ENCODE measurements at places on chromosomes 3 and 15.

GRCh38 chr3:172096881-172097420, 57.6 kb downstream of the FNDC3B start:
- no peak for DNase-seq

GRCh38 chr3:158731938-158732855, at the start of gene RARRES1:
TSS of gene RARRES1 (minus strand) at chr3:158732457. CDS start at chr3:158732415, 42 bp downstream.
- DNase-seq = no peak

GRCh38 chr3:71428841-71429596, 154.5 kb downstream of the FOXP1 start:
- no peak for DNase-seq

- no peak for DNase-seq
Measured at GRCh38 chr15:76904461-76905012, 603 bp downstream of the SCAPER start.

DNA sequence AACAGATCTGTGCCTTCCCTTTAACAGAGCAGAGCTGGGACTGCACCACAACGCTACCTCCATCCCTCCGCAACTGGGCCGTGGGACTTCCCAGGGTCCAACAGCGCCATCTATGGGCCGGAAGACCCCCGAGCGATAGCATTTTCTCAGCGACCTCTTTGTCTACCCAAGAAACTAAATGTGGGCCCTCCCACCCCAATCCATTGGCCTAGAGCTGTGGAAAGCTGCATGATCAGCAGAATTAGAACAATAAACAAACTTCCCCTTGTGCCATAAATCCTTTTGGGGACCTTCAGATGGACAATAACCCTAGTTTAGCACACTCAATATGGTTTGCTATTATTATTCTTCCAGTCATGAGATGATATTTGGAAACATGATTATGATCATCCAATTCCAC, 74.8 kb upstream of the NTRK3 start:
- DNase-seq = no peak

DNA sequence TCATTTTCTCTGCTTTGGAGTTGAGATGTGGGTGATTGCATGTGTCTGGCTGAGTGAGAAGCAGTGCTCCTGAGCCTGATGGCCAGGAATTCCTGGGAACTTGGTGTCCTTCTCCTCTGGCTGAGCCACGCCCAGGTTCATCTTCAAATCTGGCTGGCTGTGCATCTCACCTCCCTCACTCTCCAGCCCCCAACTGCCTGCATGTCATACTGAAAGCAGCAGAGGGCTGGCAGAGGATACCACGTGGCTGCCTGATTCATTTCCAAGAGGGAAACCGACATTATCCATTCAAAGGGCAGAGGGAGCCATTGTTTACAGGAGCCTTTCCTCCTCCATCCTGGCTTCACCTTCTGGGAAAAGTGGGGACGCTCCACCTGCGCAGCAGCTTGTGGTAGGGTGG, 57.4 kb downstream of the ABHD5 start:
- no peak for DNase-seq

DNA sequence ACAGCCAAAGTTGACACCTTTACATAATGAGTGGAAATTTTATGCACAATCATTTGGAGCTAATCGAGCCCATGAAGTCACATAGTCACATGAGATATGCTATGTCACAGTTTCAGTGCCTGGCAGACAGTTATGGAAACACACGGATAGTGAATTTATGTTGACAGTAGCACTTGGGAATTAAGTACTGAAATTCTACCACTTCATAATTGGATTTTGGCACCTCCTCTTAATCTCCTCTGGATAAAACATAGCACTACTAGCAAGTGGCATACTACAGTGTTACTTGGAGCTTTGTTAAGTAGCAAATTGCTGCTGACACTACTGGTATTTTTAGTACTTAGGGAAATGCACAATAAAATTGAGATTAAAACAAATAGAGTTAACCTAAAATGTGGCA, 1679.4 kb downstream of the OTOL1 start:
- no peak for DNase-seq

DNA sequence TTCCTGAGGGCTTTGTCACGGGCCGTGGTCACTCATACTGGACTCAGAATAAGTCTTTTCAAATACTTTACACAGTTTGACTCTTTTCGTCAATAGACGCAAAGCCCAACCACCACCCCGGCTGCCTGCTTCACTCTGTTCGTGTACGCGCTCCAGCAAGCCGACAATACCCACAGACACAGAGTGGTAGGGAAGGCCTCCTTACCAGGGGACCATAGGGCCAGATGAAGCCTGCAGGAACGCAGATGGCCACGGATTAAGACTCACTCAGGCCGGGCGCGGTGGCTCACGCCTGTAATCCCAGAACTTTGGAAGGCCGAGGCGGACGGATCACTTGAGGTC, 29.7 kb downstream of the EFCAB12 start:
- DNase-seq = no peak

DNA sequence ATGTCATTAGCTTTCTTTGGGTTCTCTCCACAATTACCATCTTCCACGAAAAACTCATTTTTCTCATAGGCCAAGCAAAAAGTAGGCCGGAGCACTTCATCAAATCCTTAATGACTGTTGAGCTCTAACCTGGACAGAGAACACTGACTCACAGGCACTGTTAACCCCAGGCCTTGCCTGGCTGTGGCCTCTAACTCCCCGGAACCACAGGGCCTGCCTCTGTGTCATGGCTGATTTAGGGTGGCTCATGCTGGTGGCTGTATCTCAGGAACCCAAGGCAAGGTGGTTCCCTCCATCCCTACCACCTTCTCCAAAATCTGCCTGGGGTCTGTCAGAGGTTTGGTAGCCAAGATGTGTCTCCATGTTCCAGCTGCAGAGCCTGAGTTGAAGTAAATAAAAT, 3.6 kb downstream of the CRTAP start:
- DNase-seq = no peak

DNA sequence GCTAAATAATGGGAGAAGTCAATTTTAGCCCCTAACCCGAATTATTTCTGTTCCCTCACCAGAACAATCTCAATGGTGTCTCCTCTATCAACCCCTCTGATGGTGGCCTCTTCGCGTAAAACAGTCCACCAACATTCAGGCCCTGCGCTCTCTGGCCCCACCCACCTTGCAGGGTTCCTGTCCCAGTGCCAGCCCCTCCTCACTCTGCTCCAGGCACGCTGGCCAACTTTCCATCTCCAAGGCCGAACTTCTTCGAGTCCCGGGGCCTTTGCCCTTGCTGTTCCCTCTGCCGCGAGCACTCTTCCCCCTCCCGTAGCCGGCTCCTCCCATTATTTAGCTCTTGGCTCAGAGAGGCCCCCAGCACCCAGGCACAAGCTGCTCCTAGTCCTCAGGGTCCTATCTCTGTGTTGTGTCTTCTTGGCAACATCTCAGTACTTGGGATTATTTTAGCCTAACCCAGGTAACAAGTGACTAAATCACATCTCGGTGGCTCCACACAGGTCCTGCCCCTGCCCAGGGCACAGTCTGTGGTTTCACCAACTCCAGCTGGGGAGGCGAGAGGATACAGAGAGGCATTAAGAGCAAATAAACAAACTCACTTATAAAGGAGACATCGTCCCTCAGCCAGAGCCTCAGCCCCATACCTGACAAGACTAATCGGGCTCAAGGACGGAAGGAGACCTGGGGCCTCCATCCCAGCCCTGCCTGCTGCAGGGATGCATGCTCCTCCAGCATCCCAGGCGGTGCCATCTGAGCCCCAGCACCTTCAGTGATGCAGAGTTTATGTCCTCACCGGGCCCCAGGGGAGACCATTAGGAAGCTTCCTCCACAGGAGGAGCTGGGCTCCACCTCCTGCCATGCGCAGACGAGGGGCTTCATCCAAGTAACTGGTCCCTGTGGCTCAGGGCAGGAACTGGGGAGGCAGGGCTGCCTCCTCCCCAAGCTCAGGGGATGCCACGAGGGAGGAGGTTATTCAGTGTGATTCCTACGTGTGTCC, 19.7 kb upstream of the IQSEC1 start:
- DNase-seq = no peak

DNA sequence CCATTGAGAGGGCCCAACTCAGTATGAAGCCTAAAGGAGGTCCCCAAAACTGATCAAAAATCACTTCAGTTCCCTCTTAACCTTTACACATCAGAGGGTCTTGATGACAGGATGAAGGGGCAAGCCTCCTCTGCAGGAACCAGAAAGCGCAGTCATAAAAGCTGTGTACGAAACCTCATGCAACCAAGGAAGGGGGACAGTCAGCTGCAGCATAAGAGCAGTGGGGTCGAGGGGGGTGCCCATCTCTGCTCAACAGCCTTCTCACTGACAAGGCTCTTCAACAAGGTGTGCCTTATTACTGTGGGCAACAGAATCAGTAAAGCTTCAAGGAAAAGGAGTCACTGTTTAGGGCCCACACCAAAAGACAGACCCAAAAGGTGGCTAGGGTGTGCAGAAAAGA, 3.9 kb downstream of the POC1A start:
- DNase-seq = no peak

DNA sequence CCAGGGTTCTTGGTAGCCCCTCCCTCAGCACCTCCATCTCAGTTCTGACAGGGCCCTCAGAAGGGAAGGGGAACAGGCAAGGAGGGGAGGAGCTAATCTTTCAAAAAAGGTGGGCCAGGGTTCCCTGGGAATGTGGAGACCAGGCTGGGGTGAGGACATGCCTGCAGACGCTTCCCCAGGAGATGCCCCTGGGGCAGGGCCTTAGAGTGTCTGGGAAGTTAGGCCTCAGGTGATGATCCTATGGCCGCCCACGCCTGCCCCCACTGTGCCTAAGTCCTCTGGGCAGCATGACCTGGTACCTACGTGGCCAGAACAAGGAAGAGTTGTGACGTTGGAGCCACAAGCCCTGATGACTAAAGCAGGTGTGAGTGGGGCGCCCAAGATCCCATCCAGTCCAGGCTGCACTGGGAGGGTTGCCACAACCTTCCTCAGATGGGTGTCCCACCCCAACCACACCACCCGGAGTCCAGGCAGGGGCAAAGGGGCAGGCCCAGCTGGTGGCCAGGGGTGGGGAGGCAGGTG, 3.9 kb upstream of the SEMA3B start:
- DNase-seq = no peak

DNA sequence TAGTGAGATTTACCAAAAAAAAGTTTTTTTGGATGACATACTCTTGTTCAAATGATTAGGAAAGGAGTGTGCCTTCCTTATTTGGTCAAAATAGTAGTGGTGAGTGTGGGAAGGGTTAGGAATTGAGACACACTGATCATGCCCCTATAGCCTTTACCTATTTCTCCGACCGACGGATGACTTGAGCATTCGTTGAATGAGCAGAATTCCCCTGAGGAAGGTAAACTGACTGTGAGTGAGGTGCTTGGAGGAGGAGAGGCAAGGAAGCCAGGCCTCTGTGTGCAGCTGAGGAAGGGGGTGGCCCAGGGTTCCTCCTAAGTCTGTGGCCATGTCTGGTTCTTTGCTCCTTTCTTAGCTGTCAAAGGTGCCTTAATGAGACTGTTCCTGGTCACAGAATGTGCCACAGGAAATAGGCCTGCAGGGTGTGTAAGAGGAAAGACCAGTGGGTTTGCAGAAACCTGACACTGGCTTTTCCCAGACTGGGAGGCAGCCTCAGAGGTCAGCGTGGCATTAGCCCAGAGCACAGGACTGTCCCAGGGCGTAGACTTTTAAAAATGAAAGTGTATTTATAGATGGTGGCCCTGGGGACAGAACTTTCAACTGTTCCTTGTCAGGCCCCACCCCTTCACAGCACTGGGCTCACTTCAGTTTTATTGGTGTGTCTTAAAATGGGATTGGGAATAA, 307.7 kb upstream of the C2CD4B start:
- DNase-seq = no peak

DNA sequence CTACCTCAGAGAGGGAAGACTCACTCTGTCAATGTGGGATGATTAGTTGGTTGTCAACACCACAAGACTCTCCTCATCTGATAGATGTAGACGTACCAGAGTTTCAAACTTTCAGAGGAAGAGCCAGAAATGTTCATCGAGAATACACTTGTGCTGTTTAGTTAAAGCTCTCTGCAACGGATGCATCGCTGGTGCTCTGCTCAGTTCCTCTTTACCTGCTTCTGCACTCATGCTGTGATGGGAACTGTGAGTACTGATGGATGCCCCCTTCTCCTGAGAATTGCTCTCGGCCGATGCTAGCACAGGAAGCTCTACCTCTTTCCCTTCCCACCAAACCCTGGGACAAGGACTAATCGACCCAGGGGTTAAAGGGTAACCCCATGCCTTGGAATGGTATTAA, 51.8 kb upstream of the CCDC54 start:
- DNase-seq = no peak

DNA sequence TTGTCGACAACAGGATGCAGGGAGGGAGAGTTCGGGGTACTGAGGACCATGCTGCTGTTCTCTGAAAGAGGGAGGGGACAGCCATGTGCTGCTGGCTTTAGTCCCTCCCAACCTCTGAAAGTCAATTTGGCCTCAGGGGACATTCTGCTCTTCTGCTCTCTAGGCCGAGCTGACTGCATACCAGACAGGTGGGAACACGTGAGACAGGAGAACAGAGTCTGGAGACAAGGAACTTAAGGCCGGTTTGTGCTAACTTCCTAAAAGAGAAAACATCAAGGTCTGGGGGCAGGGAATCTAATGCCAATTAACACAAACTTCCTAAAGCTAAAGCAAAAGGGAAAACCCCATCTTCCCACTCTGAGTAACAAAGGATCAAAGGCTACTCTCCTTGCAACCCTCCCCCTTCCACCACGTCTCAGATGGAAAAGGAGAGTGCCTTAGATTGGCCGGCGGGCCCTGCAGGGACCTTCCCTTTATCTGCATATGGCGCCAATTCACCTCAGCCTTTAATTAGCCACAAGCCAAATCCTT, 41.0 kb downstream of the SLCO2A1 start:
- DNase-seq = no peak

DNA sequence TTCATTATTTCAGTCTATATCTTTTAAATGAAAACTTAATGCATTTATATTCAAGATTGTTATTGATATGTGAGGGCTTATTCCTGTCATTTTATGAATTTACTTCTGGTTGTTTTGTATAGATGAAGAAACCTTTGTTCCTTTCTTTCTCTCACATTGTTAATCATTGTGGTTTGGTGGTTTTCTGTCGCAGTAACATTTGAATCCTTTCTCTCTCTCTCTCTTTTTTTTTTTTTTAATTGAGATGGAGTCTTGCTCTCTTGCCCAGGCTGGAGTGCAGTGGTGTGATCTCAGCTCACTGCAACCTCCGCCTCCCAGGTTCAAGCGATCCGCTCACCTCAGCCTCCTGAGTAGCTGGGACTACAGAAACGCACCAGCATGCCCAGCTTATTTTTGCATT, 22.1 kb downstream of the AGBL1 start:
- no peak for DNase-seq

DNA sequence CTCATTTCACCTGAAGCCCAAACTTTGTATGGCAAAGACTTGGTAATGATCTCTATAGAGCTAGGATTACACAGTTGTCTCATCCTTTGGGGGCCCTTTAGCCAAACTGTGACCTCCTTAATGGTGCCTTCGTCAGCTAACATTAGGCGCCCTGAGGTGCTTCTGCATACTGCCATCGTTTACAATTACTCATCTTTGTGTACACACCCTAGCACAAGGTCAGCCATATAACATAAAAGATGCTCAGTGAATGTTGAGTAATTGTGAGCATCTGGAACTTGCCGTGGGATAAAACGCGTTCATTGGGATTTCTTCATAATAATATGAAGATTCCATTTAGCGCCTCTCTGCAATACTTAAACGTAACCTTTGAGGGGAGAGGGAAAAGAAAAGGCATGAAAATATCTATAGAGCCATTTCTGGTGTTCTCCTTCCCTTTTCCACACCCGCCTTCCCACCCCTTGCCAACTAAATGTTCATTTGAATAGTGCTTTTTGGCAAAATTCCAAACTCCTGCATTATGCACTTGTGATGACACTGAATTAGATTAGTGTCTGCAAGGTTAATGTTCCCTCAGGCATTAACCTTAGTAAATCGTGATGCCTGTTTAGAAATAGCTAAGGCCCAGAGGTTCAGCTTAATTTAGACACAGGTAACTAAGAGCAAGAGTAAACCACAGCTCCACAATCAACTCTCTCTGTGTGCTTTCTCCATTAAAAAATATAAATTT, 990 bp upstream of the ZNF148 start:
- no peak for DNase-seq
